ENCODE measurements at places on chromosomes 2 and 18. TPM values are rescaled to one million over a fixed set of nuclear protein-coding genes. Genes with fewer than 3 reads are reported as not detected.

TMEM200C gene
- 0.06 TPM for total RNA-seq

CD8B gene
- total RNA-seq = 1.2 TPM

TRIM43B gene
- total RNA-seq = not detected

SCYGR8 gene
- total RNA-seq = not detected

HS1BP3 gene
- 42.3 TPM for total RNA-seq

CTLA4 gene
- total RNA-seq = 0.30 TPM

L3MBTL4 gene
- total RNA-seq = 4.2 TPM

TFCP2L1 gene
- total RNA-seq = 0.69 TPM

ALPI gene
- not detected for total RNA-seq

ZAP70 gene
- 4.3 TPM for total RNA-seq

PRLH gene
- not detected for total RNA-seq

SCN9A gene
- total RNA-seq = 15.2 TPM

KLHL41 gene
- total RNA-seq = 0.81 TPM

IL36G gene
- not detected for total RNA-seq

ACVR1C gene
- total RNA-seq = 1.1 TPM

SP5 gene
- 3.6 TPM for total RNA-seq

Data from aorta (tissue), 5 donors.